Stimulated activated CD4-positive, alpha-beta T cell treated with anti-CD3 and anti-CD28 coated beads, TNF-alpha, amount 100 ng/mL, for 48 hours (primary cell): ENCODE measurements at places on chromosomes 12 and 14.

DNA sequence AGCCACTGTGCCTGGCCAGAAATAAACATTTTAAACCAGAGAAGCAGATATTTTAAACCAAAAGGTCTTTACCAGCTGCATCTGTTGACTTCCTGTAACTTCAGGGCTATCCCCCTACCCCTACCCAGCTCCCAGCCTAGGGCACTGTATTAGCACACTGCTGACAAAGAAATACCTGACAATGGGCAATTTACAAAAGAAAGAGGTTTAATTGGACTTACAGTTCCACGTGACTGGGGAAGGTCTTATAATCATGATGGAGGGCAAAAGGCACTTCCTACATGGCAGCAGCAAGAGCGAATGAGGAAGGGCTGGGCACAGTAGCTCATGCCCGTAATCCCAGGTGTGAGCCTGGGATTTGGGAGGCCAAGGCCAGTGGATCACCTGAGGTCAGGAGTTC, 26.0 kb downstream of the GEMIN2 start:
- DNase-seq, result no peak

DNA sequence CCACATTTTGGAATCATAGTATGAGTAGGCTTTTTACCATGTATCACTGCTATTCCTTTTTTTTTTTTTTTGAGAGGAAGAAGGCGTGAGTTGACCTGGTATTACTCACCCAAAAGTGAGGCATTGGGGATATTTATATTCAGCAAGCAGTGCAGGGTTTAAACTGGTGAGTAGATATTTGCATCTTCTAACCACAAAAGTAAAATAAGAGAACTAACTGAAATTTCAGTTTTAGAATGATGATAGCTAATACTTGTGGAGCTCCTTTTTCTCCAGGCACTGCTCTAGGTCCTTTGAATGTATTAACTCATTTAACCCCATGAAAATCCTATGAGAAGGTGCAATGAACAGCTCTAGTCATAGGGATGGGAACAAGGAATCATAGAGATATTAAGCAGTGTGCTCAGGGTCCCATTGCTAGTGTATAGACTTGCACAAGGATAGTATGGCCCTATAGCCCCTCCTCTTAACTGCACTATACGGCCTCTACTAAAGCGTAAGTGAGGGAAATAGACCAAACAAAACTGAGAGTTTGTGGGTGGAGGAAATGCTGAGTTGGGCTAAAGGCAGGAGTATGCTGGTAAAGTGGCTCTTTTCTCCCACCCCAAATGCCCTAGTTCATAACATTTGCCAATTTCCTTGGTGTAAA, 104.3 kb upstream of the MAX start:
- DNase-seq, result no peak

- DNase-seq, result no peak
Measured at GRCh38 chr12:100951756-100952155, 157.2 kb downstream of the ANO4 start.

- DNase-seq, result no peak
Measured at GRCh38 chr14:86933460-86933859, 1059.5 kb downstream of the GALC start.

DNA sequence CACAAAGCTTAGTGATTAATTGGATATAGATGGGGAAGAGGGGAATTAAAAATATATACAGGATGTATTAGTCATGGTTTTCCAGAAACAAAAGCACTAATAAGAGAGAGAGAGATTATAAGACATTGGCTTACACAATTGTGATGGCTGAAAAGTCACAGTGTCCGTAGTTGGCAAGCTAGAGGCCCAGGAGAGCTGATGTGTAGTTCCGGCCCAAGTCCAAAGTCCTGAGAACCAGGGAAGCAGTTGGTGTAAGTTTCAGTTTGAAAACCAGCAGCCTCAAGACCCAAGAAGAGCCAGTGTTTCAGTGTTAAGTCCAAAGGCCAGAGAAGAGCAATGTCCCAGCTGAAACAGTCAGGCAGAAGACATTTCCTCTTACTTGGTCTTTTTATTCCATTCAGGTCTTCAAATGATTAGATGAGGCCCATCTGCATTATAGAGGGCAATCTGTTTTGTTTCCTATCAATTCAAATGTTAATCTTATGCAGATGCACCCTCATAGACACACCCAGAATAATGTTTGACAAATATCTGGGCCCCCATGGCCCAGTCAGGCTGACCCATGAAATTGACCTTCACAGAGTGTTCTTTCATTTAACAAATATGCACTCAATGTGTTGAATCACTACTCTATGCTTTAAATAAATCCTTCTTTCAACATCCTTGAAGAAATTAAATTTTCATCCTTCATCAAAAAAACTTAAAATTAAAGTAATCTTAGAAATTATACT, 67.2 kb upstream of the DIO2 start:
- no peak for DNase-seq
